ENCODE measurements at places on chromosomes 1 and 21.

GRCh38 chr1:162562470-162562828 lies 927 bp downstream of the UAP1 start:
- peak; percentile 62 for DNase-seq

DNA sequence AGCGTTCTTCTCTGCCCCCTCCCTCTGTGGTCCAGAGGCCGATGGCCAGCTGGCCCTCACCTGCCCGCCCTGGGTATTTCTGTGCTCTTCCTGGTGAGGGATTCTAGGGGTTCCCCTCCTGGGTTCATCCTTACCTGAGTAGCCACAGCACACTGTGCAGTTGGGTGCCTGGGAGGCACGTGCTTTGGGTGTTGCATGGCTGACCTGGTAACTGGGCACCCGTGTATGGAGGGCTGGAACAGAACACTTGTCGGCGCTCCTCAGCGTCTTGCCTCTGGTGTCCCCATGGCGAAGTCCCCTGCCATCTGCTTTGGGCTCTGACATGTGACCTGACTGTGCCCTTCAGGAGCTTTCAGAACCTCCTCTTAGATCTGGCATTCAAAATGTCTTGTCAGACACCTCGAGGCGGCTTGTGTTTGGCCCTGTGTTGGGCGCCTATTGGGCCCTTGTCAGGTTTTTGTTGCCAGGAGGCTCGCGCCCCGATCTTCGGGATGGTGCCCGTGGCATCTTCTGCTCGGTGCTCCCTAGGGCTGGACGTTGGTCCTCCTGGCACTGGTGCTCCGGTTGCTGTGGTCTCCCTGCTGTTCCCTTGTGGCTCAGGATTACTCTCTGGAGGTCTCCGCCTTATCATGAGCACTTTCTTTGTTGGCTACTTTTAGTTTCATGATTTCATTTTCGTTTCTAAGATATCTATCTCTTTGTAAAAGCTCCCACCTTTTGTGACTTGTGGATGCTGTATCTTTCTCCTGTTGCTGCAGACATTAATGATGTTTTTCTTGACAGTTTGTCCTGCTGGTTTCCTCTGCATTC lies 28.5 kb downstream of the SKI start:
- no peak for DNase-seq

- DNase-seq: peak; percentile 45
Measured at GRCh38 chr1:79497193-79497773, 490.8 kb upstream of the ADGRL4 start.

DNA sequence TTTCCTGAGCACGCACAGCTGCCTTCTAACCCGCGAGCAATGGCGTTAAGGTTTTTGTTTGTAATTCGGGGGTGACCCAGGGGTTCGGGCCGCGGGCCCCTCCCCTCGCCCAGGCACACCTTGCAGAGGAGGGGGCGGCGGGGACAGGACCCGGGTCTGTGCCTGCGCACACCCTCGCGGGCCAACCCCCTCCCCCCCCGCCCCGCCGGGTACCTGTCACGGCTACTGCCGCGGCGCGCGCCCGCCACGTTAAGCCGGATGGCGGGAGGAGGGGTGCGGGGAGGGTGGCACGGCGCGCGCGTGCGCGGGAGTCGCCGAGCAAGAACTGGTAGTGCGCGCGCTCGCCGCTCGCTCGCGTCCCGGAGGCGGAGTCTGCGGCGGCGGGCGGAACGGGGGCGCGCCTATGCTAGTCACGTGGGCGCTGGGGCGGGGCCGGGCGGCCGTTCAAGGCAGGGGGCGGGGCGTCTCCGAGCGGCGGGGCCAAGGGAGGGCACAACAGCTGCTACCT lies at the start of gene TPTE:
Gene TPTE (plus strand): TSS at position 493 of the 508 bp plus-strand sequence. CDS start 17,141 bp downstream, outside the sequence.
- DNase-seq: no peak

- peak; percentile 94 for DNase-seq
Measured at GRCh38 chr1:184792450-184792969, 37.9 kb upstream of the EDEM3 start.

GRCh38 chr1:118154220-118154619 lies 30.8 kb downstream of the SPAG17 start:
- DNase-seq: peak; percentile 17

- peak; percentile 55 for DNase-seq
Measured at GRCh38 chr1:156656806-156657740, 15.2 kb downstream of the BCAN start.

DNA sequence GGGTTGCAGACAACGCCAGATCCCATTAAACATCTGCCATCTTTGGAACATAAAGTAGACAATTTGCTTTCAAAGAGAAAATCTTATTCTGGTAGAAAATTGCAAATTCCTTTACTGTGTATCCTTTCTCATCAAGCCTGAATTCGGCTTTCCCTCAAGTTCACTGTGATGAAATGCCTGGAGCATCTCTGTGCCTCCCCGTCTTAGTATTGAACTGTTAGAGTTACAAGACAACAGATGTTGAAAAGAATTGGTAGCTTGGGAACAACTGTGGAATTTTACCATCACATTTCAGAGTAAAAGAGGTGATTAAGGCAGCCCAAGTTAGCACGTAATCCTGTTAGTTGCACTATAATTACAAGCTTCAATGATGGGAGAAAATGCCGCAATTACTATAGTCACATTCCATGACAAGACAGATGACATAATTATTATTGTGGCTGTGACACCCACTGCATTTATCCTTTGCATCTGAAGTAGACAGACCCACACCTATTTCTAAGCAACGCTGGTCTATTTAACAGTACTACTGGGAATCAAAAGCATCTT lies 54.4 kb upstream of the B3GALNT2 start:
- DNase-seq: no peak

All from NB4 (cell line).